ENCODE measurements at places on chromosomes 3 and 15.

GRCh38 chr3:53729618-53730017, 116.6 kb downstream of the CHDH start:
- DNase-seq, result no peak

- DNase-seq, result no peak
These were observed 392.6 kb upstream of the CBLB start for GRCh38 chr3:106261396-106261795.

GRCh38 chr3:158152186-158152585, 42.3 kb downstream of the RSRC1 start:
- DNase-seq, result no peak

GRCh38 chr3:123409443-123410148, 39.3 kb downstream of the ADCY5 start:
- no peak for DNase-seq

- no peak for DNase-seq
These were observed 109.0 kb upstream of the MANF start for GRCh38 chr3:51276046-51276445.

- no peak for DNase-seq
These were observed 36.5 kb upstream of the PDZRN3 start for GRCh38 chr3:73661265-73661664.

DNA sequence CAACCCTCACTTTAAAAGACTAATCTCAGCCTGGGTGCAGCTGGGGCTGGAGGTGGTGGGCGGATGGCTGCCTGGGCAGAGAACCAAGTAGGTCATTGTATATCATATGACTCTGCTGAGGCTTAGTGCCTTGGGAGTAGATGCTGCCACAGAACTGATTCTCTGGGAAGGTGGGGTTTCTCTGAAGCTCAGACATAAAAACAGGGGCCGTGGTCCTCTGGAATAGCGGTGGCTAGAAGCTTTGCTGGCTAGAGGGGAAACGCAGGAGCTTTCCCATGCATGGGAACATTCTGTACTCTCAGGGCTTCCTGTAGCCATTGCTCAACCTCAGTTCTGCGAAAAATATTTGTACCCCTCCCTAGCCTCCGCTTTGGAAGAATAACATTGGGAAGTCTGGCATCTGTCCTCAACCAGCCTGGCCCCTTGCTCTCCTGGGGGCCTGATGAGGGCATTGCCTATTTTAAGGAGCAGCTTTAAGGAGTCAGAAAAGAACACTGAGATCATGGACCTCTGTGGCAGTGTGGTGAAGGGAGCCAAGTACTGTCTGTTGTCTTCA, 14.7 kb downstream of the TIMP4 start:
- peak; percentile 79 for DNase-seq

Data from suppressor macrophage (primary cell).